ENCODE measurements at places on chromosomes 4 and X. TPM values are rescaled to one million over a fixed set of nuclear protein-coding genes. Genes with fewer than 3 reads are reported as not detected.

Gene ENOX2
- 15.1 TPM for total RNA-seq

Gene RNF150
- total RNA-seq, result 17.4 TPM

Gene TRPC3
- total RNA-seq, result 0.48 TPM

Gene ATP1B4
- total RNA-seq, result not detected

- DNase-seq, result no peak
Measured at GRCh38 chr4:94251094-94251493, 43.4 kb downstream of the SMARCAD1 start.

- no peak for DNase-seq
Measured at GRCh38 chr4:156188596-156188995, 234.9 kb upstream of the CTSO start.

- no peak for DNase-seq
Measured at GRCh38 chr4:149747646-149748045, 68.0 kb downstream of the IQCM start.

GRCh38 chr4:139902321-139903320 is 237.0 kb downstream of the MGST2 start:
- no peak for DNase-seq

- DNase-seq, result no peak
Measured at GRCh38 chrX:41035582-41035981, 49.7 kb upstream of the USP9X start.

DNA sequence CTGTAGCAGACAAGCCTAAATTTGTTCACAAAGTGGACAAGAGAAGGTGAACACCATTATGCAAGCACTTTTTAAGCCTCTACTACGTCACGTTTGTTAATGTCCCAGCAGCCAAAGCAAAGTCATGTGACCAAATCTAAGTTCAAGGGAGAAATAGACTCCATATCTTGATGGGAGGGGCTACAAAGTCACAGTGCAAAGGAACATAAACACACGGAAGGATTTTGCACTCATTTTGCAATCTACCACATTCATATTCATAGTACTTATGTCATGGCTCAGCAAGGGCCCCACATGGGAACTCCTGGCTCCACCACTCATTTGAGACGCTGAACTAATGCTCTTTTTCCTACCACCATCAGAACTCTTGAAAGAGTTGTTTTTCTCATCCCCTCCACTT is 139.0 kb upstream of the JADE1 start:
- DNase-seq, result no peak

- no peak for DNase-seq
Measured at GRCh38 chr4:158442736-158443135, 78.9 kb upstream of the RXFP1 start.

GRCh38 chr4:153804722-153805121 is 15.8 kb upstream of the SFRP2 start:
- DNase-seq, result no peak

- no peak for DNase-seq
Measured at GRCh38 chrX:107480272-107480671, 30.8 kb downstream of the FRMPD3 start.

GRCh38 chr4:163598489-163598888 is 104.0 kb downstream of the TMA16 start:
- no peak for DNase-seq

GRCh38 chr4:137892134-137892533 is 350.0 kb downstream of the SLC7A11 start:
- no peak for DNase-seq

DNA sequence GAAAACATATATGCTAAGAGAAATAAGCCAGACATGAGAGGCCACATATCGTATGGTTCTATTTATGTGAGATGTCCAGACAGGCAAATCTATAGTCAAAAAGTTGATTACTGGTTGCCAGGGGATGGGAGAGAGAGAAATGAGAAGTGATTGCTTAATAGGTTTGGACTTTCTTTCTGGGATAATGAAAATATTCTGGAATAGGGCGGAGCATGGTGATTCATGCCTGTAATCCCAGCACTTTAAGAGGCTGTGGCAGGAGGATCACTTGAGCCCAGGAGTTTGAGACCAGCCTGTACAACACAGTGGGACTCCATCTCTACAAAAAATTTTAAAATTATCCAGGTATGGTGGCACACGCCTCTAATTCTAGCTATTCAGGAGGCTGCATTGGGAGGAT is 22.4 kb downstream of the RBM47 start:
- no peak for DNase-seq

DNA sequence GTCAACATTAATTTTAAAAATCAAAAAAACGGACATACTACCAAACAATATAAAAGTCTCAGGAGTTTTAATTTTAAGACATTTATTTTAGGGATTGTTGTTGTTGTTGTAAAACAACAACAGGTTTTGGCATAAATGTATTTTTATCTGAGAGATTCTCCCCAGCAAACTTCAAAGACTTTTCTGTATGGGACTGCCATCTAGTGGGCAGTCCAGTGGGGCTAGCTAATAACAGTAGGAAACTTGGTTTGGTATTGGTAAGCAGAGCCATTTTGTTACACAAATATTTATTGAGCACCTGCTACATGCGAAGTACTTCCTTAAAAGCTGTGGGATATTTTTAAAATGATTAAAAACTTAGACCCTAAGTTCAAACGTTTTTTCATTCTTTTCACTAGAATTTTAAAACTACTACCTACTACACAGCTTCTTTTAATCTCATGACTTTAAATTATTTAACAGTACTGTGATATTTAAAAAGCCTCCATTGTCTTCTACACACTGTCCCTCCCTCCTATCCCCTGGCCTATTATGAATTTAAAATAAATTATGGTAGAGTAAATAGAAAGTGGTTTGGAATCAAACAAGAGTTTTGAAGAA is 1028.4 kb upstream of the INTU start:
- DNase-seq, result no peak

DNA sequence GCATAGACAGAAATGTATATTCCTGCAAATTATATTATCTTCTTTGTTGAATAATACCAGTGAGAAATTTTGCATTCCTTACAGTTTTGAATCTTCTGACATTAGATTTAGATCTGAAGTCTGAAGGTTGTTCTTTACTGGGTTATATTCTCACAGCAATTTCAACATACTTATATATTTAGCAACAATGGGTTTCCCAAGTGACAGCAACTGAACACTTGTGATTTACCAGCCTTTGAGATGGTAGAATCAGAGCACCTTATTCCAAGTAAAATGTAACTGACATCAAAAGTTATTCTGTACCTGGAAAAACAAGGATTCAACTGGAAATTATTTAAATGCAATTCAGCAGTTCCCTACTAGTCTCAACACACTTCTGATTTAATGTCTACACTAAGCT is 66.0 kb downstream of the RELL1 start:
- no peak for DNase-seq

Data from mesenteric fat pad (tissue), 1 donor.